Stimulated activated CD4-positive, alpha-beta T cell treated with anti-CD3 and anti-CD28 coated beads, Interleukin-1b, Interleukin-23, amount 100 ng/mL, for 1 hour (primary cell): ENCODE measurements at places on chromosomes 12 and 14.

GRCh38 chr14:53881161-53881871 lies 75.3 kb downstream of the BMP4 start:
- DNase-seq, result no peak

- DNase-seq, result no peak
Observed at GRCh38 chr14:104797115-104798044, 1.8 kb upstream of the AKT1 start.

DNA sequence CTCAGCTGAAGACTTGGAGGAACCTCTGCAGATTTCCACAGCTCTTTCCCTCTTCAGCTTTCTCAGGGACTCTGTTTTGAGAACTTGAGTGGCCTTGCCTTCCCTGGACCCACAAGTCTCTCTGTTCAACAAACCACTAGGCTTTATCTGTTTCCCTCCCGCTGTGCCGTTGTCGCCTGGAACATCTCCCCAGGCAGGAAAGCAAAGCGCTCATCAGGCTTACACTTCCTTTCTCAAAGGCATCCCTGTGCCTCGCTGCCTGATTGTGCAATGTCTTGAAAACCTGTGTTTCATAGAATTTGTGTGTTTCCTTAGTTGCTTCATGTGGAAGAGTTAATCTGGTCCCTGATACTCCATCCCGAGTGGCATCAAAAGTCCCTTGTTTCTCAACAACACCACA lies 64.1 kb downstream of the PPM1A start:
- DNase-seq, result no peak

DNA sequence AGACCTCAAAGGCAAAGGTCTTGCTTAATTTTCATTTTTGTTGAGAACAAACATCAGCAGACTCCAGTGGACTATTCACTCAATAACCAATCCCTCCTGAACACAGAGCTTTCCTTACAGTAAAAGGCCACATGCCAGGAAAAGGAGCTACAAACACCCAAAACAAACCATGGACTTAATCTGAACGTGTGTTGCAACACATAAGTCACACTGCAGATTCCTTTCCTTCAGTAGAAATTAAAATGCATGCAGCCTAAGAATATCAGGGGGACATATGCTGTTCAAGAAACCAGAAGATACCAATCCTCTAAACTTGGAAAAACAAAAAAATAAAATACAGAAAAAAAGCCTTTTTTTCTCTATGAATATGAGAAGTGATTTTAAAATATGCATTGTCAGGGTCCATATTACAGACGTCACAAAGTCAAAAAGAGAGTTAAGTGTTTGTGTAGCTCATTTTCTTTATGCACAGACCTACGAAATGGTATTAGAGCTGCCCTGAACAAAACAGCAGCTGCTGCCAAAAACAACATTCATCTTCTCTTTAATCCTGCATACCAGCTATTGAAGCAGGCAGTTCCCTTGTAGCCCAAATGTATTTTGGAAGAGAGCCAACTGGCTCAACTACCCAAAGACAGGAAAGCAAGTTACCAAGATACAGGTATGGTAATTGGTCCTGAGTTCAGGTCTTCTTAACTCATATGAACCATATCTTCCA lies 26.2 kb downstream of the KITLG start:
- DNase-seq, result no peak

DNA sequence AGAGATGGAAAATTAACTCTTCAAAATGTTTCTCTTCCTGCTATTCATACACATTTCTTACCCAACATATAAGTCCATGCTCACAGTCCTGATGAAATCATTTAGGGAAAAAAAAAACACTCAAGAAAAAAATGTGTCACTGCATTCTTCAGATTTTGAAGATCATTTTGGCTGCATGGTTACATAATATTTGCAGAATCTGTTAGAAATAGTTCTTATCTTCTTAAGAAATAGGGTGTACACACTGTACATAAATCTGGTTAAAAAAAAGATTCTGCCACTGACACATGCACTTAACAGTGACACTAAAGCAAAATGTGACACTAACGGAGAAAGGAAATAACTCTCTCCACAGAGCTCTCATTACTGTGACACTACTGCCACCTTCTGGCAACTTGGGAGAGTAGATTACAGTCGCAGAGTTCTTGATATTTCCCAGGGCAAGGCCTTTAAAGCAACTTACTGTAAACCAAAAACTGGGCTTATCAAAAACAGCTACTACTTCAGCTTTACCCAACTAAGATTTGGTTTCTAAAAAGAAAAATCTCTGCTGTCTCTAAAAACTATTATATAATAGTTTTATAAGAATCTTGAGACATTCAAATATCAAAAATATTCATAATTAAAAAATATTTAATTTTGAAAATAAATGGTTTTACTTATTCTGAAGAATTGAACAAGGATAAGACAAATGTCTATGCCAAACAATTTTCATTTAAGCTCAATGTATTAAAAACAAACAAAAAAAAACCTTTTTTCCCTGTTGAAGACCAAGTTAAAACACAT lies 65.0 kb downstream of the SETD3 start:
- peak; percentile 34 for DNase-seq

DNA sequence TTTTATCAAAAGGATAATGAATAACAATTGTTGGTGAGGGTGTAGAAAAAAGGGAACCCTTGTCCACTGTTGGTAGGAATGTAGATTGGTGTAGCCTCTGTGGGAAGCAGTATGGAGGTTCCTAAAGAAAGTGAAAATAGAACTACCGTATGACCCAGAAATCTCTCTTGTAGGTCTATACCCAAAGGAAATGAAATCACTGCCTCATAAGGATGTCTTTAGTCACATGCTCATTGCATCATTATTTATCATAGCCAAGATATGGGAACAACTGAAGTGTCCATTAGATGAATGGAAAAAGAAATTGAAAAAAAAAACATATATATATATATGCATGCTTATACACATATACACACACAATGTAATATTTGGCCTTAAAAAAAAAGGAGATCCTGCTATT lies 158.8 kb upstream of the NPAS3 start:
- DNase-seq, result no peak

- no peak for DNase-seq
Observed at GRCh38 chr14:31935391-31935790, 141.7 kb upstream of the ARHGAP5 start.

DNA sequence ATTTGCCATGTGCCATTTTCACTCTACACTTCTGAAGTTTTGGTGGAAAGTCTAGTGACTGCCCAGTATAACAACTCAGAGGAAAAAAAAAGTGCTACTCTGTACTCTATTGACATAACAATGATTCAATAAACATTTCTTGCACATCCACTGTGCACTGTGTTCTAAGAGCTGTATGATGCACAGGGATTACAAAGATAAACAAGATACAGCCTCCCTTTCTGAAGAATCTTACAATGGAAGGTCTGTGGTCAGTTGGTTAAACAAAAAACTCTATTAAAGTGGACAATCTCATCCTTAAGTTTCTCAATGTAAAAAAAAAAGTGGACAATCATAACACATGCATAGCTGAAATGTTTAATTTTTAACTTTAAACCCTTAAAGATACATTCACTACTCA lies 105.7 kb upstream of the RASSF8 start:
- DNase-seq, result no peak
